Uterus (tissue), 4 donors: ENCODE measurements at places on chromosomes 2 and 18.

GRCh38 chr2:101387151-101387834 is at the start of gene CREG2:
Gene CREG2 (minus strand): TSS chr2:101387503. CDS start chr2:101387457, 46 bp downstream.
- peak; percentile 37 for DNase-seq

DNA sequence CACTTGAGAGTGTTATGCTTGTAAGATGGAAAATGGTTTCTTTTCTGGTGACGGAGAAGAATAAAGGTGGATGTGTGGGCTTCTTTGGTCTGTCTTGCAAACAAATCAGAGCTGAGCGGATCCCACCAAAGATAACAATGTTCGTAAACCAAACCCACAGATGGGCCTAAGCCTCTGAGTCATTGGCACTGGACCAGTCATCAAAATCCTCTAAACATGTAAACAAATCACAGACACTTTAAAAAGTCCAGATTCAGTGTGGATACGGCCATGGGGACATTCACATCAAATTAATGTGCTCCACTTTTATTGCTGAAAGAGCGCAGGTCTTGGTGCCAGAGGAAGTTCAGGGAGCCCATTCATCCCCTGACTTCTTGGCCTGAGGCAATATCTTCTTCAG is 60.5 kb upstream of the TMEM200C start:
- no peak for DNase-seq

DNA sequence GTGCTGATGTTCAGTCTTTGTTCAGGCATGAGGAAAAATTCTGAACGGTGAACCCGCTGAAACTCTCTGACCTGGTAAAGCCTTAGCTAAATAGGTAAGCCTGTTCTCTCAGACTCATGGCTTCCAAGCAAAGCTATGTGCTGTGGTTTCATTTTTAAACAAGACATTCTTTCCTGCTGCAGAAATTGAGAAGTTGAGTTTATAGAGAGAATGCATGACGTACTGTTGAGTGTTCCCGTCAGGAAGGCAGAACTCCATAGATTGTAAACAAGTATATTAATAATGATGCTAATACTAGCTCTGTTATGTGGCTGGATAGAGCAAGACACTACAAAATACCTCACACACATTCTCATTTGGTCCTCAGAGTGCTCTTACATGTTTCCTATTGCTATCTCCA is 424.0 kb upstream of the CRIM1 start:
- no peak for DNase-seq

- DNase-seq, result no peak
Measured at GRCh38 chr2:11752906-11753305, 6.5 kb downstream of the LPIN1 start.

- no peak for DNase-seq
Measured at GRCh38 chr18:63150326-63150725, 169.2 kb downstream of the BCL2 start.

DNA sequence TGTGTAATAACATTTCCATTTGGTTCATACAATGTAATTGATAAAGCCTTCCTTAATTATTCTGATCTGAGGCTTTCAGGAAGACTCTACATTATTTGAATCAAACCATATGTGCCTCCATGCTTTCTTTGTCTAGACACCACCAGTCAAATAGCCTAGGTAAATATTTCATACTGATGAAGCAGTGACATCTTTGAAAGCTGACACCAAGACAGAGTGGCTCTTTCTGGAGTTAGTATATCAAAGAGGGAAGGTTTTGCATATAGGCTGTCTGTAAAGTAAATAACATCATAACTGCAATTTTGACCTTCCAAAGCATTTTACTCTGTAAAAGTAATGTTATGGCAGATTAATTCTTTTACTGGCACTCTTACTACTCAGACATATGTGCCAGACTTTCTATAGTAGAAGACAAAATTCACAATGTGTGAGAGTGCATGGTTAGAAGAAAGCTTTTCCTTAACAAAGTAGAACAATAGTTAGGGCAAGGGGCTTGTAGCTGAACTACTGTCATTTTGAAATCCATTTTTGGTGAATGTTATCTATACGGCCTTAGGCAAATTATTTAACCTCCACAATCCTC is 177.3 kb downstream of the ERBB4 start:
- DNase-seq, result no peak

- DNase-seq, result no peak
Measured at GRCh38 chr2:126496493-126496892, 159.5 kb upstream of the GYPC start.

DNA sequence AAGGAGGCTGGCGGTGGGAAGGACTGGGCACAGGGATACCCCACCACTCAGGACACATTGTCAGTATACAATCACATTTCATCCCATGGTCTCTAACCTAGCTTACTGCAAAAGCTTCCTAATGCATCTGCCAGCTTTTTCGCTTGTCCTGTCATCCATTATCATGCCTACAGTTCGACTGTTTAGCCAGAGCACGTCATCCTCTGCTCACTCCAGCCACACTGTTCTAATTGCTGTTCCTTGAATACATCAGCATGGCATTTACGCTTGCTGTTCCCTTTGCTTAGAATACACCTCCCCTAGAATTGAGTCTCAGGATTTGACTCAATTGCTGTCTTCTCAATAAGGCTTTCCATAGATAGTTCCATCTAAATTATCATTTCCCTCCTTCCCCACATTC is 166.3 kb downstream of the CCDC148 start:
- DNase-seq, result no peak

GRCh38 chr2:43075054-43075593 is 151.3 kb downstream of the ZFP36L2 start:
- peak; percentile 84 for DNase-seq

DNA sequence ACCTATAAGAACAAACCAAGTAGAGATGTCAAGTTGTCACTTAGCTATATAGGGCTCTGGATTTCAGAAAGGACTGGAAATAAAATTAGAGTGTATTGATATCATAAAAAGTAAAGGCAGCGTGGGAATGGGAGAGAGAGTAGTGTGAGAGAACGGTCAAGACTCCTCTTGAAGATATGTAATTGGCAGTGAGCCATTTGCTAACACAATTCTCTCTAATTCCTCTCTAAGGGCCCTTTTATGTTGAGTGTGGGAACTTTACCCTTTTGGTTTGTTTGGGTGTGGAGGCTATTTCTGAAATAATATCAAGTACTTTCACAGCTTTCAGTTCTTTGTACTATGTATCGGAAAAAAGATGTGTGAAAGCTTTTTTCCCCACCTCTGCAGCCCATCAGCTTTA is 196.8 kb downstream of the LRRTM4 start:
- DNase-seq, result no peak

- no peak for DNase-seq
Measured at GRCh38 chr18:74982946-74983635, 225.8 kb downstream of the PTGR3 start.

DNA sequence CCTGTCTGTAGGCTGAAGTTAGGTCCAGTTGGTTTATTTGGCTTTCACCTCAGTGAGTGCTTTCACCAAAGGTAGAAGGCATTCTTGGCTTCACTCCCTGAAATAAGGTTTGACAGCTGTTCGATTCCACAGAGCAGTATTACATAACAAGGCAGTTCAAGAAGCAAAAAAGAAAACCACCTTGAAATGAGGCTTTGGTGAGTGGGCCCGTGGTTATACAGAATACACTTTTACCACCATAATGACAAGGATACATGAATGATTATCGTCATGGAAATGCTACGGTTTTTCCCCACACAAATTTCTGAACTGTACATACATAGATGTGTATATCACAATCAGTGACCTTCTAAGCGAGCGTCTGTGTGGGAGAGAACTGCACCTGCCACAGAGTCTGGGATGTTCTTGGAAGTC is 80.0 kb upstream of the CHRNA1 start:
- DNase-seq, result no peak

- no peak for DNase-seq
Measured at GRCh38 chr2:207467716-207468347, 61.9 kb upstream of the CREB1 start.

DNA sequence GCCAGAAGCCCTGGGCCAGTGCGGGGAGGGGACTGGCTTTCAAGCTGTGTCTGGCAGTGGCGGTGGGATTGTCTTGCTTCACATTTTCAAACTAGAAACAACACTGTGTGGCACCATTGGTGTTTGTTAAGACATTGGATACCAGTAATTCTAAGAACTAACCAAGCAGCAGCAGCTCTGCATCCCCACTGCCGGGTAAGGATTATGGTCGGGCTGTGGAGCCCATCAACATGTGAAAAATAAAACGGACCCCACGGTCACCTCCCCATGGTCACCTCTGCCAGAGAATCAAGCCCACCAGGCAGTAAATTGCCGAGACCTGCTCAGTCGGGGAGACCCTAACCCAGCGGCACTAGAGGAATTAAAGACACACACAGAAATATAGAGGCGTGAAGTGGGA is 65.3 kb downstream of the C18orf63 start:
- no peak for DNase-seq

GRCh38 chr18:31990823-31991222 is 27.8 kb upstream of the RNF125 start:
- DNase-seq, result no peak

- DNase-seq, result no peak
Measured at GRCh38 chr2:169034984-169035544, 3.9 kb upstream of the ABCB11 start.

DNA sequence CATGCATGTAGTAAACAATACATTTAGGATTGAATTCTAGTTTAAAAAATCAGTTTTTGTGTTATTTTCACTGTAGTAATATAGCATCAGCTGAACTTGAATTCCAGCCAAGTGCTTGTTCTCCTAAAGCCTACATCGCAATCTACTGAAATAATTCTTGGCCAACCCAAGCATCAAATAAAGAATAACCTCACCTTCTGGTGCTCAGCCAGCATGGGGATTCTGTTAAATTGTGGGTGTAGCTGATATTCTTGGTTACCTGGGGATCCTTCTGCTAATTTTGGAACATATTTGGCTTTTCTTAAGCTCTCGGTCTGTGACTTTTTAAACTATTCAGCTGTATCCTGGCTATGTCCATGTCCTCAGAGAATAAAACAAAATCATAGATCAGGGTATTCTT is 248.8 kb downstream of the NRXN1 start:
- no peak for DNase-seq

DNA sequence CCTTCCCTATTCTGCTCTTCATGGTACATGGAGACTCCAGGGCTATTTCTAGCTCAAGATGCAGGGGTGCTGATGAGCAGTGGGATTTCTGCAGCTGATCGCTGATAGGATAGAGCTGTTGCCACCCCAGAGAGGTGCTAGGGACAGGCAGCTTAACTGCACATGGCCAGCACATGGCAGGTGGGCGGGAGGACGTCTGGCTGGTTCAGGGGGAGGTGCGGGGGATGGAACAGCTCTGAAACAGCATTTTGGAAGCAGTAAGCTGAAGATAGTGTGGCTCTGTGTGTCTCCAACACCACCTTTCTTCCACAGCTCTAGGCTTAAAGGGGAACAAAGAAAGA is 151.9 kb upstream of the PELI1 start:
- no peak for DNase-seq

- no peak for DNase-seq
Measured at GRCh38 chr18:67135981-67136380, 380.5 kb downstream of the DSEL start.

DNA sequence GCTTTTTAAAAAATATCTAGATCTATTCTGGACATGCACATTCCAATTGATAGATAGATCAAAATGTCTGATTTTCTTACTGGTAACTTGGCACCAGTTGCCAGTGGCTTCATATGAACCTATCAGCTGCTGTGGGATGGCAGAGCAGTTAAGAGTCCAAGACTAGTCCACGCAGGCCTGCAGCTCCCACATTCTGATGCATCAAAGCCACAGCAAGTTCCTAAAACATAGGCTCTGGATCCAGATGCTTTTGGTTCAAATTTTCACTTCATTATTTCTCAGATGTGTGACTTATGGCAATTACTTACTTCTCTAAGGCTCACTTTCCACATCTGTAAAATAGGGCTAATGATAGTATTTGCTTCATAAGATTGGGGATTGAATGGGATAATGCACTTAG is 48.0 kb upstream of the CYP1B1 start:
- DNase-seq, result no peak

- DNase-seq, result no peak
Measured at GRCh38 chr2:7472465-7472864, 555.3 kb downstream of the RNF144A start.

DNA sequence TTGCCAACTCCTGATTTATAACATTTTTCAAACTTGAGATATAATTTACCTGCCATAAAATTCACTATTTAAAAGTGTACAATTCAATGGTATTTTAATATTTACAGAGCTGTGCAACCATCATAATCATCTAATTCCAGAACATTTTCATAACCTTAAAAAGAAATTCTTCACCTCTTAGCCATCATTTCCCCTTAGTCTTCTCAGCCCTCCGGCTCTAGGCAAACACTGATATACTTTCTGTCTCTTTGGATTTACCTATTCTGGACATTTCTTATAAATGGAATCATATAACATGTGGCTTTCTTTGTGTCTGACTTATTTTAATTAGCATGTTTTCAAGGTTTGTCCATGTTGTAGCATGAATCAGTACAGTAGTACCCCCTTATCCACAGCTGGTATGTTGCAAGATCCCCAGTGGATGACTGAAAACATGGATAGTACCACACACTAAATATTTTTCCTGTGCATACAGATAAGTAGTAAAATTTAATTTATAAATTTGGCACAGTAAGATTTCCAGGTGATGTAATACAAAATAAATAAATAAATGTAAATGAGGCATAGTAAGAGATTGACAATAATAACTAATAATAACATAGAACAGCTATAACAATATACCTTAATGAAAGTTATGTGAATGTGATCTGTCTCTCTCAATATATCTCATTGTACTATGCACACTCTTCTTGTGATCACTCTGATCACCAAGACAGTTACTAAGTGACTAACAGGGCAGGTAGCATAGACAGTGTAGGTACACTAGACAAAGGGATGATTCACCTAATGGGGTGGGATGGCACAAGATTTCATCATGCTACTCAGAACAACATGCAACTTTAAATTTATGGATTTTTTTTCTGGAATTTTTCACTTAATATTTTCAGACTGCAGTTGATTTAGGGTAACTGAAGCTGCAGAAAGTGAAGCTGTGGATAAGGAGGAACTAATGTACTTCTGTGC is 73.1 kb downstream of the RAB3GAP1 start:
- DNase-seq, result no peak

GRCh38 chr2:238158509-238159070 is at the start of gene ERFE:
Gene ERFE (plus strand): TSS chr2:238158970. CDS start chr2:238159008, 38 bp downstream.
- peak; percentile 40 for DNase-seq

DNA sequence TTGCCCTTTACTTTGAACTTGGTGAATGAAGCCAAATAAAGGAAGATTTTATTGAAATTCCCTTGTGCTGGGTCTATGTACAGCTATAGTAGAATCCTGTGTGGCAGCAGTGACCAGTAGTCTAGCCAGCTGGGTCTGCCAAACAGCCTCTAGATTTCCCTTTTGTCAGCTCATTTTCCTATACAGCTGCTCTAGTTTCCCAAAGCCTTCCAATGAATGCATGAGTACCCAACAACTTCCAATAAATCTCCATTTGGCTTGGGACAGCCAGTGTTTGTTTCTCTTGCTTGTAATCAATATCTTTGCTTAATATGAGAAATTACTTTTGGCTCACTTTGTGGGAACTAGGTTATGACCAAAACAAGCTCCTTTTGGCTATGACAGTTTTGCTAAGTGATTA is 43.6 kb downstream of the SCN9A start:
- no peak for DNase-seq

GRCh38 chr2:227134591-227134990 is 29.4 kb downstream of the COL4A4 start:
- no peak for DNase-seq
